Stimulated activated CD8-positive, alpha-beta memory T cell treated with anti-CD3 and anti-CD28 coated beads, Interleukin-4, amount 100 ng/mL, for 1 hour (primary cell): ENCODE measurements at places on chromosomes 5 and 9.

DNA sequence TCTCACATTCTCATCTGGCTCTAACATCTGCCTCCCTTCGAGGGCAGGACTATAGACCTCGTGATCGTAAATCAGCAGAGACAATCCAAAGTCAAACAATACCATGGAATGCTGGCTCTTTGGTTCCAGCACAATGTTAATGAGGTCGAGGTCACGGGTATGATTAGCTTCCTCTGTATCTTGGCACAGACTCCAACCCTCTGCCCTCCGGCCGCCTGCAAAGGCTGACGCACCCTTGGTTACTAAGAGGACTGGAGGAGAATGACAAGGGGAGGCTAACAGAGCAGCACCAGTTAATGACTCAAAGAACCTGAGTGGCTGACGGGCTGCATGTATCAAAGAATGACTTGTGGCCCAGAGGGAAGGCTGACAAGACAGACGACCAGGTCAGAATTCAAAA, 10.1 kb downstream of the LHFPL2 start:
- DNase-seq: no peak

GRCh38 chr9:114307899-114308267, 15.0 kb upstream of the ORM1 start:
- DNase-seq: no peak

DNA sequence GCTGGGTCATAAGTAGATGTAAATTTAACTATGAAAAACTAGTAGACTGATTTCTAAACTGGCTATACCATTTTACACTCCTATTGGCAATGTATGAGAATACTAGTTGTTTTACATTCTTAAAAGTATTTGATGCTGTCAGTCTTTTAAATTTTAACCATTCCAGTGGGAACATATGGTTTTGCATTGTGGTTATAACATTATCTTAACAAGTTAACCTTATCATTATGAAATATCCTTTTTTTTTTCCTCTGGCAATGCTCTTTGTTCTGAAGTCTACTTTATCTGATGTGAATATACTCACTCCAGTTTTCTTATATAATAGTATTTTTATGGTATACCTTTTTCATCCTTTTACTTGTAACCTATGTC, 548.9 kb upstream of the CLINT1 start:
- DNase-seq: no peak

DNA sequence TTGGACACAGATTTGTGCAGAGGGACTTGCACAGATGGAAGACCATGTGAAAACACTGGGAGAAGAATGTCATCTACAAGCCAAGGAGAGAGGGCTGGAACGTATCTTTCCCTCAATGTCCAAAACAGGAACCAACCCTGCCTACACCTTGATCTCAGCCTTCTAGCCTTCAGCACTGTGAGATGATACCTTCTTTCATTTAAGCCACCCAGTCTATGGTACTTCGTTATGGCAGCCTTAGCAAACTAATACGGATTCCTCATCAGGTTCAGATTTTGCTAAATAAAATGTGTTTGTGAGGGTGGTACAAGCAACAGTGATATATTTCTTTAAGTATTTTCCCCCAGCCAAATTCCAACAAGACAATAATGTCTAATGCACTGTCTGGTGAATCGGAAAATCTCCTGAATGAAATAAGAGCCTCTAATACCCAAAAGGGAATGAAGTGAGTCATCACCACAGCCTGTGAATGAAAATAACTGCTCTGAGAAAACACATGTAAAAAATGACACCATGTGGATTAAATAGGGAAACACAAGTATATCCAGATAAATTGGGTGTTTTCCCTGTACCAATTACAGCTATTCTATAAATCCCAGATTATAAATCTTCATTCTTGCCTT, 182.8 kb upstream of the TARS1 start:
- no peak for DNase-seq

DNA sequence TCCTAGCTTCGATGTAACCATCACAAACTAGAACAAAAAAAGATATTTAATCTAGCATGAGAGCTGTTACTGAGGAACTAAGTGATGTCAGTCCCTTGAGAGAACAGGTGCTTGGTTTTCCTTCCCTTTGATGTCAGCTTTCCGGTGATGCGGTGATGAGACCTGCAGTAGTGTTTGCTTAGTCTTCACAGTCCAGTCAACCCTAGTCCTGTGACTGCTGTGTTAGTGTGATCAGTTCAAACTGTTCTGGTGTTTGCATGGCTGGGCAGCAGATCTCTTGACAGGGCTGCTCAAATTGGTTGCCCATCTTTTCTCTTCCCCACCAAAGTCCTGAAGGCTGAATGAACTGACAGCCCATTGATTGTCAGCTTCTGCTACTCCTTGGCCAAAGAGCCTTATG, 608.6 kb upstream of the DAB2 start:
- DNase-seq: no peak

- no peak for DNase-seq
Observed at GRCh38 chr9:100730086-100730485, 152.2 kb downstream of the CAVIN4 start.

DNA sequence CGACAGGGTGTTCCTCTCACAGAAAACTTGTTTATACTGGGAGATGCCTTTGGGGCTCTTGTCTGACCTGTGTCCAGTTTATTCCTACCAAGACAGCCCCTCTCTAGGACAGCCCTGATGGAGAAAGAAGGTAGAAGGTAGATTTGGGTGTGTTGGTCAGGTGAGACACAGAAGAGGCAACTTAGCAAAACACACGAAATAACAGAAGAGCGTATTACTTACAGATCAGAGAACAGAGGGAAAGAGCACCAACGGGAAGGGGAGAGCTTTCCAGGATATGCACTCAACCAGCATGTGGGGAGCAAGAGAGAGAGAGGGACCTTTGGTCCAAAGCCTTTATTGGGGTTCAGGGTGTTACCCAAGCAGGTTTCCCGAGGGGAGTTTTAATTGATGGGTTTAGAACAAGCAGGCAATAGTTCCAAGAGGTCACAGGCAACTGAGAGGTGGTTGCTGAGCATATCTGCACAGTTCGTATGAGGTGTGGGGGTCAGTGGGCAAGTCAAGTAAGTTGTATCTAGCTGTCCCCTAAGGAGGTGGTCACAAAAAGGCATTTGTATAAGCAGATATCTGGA, 31.8 kb downstream of the BAAT start:
- DNase-seq: no peak

DNA sequence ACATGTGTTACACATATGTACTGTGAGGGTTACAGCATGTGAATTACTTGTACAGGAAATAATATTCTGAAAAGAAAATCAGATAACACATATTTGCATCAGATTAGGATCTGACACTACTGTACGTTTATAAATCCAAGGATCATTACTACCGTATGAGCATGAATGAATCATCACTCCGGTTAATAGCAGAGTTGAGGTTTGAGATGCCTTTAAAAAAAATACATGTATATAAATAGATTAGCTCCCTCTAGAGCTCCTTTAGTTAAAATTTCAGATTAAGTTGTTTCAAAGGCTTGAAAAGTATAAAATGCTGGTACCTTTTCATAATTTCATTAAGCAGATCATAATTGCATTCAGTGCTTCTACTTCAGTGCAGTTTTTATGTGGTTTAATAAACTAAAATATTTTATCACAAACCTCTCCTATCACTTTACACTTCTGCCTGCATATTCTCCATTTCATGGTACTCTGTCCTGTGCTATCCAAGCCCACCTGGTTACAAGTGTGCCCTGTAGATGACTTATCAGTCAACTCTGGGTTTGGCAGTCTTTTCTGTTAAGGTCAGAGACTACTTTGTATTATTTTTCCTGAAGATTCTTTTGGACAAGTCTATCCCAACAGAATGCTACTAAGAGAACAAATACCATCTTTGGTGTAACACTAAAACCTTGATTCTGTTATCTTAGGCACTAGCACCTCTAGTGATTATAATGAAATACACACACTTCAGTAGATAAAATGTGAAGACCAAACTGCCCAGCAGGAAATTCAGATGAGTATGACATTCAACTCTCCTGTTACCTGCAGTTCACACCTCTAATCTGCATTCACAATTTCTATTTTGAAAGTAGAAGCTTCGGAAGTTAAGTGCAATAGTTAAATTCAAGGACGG, 48.0 kb upstream of the POU5F2 start:
- DNase-seq: no peak

GRCh38 chr9:87684627-87685219, 41.2 kb upstream of the CTSL start:
- no peak for DNase-seq

DNA sequence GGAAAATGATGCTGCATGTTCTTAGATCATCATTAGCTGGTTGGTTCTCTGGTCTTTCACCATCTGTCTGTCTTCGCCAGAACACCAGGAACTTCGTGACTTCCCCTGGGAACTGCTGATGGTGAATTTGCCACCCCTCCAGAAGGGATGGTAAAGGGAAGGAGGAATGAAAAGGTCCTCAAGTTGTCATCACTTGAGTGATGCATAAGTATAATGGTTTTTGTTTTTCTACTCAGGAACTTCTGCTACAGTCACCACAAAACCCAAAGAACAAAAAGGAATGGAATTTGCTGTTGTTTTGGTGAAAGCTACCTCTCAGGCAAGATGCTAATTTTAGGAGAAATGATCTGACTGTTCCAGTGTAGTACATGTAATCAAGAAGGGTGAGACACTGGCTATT, 328.4 kb downstream of the ARHGEF28 start:
- DNase-seq: no peak

DNA sequence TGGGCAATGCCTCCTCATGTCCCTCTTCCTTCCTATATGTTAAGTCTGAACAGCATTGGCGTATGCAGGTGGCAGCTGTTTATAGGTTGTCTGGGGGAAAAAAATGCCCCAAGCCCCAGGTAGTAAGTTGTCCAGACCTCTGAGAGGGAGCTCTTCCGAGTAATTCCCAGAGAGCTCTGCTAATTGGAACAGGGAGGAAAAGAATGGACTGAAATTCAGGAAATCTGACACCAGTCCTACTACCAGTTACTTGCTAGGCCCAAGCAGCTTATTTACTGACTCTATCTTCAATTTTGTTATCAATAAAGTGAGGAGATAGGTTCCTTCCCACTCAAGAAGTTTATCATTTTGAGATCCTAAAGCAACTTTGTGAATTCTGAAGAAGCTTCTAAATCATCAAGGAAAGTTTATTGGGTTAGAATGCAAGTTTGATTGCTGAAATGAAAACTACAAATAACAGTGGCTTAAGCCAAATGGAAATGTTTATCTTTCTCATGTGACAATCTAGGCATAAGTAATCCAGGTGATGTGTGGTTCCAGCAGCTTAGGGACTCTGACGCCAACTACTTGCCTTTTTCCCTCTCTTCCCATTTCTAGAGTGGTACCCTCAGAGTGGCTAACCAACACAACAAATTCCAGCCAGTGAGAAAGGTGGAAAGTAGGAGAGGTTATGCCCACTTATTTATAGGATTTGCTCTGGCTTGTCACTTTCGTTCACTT, 5.6 kb downstream of the STK32A start:
- no peak for DNase-seq

- peak; percentile 5 for DNase-seq
Observed at GRCh38 chr9:35954942-35955546, 2.9 kb downstream of the OR2S2 start.

- DNase-seq: no peak
Observed at GRCh38 chr9:14471041-14471440, 157.1 kb upstream of the NFIB start.

DNA sequence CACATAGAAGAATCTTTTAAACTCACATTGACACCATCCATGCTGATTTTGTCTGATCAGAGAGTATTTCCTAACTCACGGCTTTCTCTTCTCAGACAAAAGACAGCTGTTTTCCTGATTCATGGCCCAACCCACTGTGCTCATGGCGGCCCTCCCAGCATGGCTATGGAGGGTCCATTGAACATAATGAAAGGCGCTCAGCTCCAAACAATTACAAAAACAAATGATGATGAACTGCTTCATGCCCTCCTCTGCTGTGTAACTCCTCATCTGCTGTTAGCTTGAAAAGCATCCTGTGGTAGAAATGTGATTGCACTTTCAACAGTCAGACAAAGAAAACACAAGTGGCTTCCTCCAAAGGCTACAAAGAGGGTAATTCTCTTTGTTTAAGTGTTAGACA, 673.8 kb downstream of the PRELID2 start:
- no peak for DNase-seq

DNA sequence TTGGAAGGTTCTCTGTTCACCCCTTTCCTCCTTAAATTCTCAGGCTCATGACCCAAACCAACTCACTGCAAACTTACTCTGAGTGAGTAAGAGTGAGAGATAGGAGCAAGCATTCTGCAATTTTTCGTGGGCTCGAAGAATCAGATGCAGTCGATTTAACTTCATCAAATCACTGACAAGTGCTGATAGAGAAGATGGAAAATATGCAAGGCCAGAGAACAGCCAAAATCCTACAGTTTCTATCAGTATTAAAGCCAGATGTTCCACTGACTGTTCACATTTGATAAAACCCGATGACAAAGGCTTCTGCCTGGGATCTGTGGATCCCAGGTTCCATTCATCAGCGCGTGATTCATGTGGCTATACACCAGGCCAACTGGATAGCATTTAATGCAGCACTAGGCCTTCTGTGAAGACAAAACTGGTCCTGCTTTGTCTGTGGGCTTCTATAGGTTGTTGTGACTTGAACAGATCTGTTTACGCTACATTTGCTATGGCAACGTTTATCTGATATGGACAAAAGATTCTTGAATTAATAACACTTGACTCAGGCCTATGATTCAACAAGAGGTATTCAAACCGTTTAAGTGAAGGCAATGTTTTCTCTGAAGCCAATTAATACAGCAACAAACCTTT, 251.2 kb downstream of the NFIB start:
- DNase-seq: no peak

DNA sequence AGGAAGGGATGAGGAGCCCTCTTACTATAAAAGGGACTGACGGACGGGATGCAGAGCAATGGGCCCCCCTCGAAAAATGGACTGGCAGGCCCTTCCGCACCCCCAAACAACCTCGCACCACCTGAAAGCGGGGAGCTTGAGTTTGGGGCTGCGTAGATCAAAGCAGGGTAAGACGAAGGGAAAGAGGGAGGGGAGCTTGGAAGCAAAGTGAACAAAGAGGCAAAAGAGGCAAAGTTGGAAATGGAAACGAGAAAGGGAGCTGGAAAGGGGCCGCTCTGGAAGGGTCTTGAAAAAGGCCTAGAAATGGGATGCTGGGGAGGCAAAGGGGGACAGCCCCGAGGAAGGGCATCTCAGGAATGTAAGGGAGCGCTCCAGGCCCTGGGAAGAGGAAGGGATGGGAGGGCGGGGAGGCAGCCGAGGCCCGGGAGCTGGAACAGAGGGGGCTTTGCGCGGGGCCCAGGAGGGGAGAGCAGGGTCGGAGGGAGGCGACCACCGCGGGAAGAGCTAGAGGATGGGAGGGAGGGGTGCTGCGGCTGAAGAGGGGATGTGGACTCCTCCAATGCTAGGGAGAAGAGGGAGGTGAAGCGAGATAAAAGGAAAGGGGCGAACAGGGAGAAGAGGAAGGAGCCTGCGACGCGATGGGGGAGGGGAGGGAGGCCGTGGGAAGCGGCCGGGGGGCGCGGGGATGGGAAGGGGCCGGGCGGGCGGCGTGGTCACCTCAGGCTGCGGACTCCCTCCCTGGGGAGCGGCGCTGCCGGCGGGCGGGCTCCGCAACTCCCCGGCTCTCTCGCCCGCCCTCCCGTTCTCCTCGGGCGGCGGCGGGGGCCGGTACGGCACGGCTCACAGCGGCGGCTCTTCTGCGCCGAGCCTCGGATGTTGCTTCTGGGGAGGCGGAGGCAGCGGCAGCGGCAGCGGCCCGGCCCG, 577 bp downstream of the RNF145 start:
- DNase-seq: peak; percentile 3

GRCh38 chr5:86460519-86460918, 157.2 kb upstream of the COX7C start:
- no peak for DNase-seq

GRCh38 chr5:131496400-131496713, 138.7 kb downstream of the RAPGEF6 start:
- DNase-seq: no peak
